ENCODE measurements at places on chromosomes 3 and 15. TPM values are rescaled to one million over a fixed set of nuclear protein-coding genes. Genes with fewer than 3 reads are reported as not detected.

The GOLGA8N gene
- 6.3 TPM for polyA plus RNA-seq

The LRRC3B gene
- polyA plus RNA-seq: not detected

The MCF2L2 gene
- polyA plus RNA-seq: 0.32 TPM

The RBPMS2 gene
- polyA plus RNA-seq: 24.2 TPM

The LTK gene
- polyA plus RNA-seq: 6.7 TPM

The DOCK3 gene
- polyA plus RNA-seq: 0.49 TPM

The HDC gene
- polyA plus RNA-seq: not detected

The CYP19A1 gene
- not detected for polyA plus RNA-seq

The MAGI1 gene
- 8.2 TPM for polyA plus RNA-seq

The BNC1 gene
- polyA plus RNA-seq: not detected

The A4GNT gene
- polyA plus RNA-seq: not detected

The EIF4E3 gene
- polyA plus RNA-seq: 10.5 TPM

The CSTA gene
- 0.80 TPM for polyA plus RNA-seq

The CLEC3B gene
- 284 TPM for polyA plus RNA-seq

The SUSD5 gene
- 1.2 TPM for polyA plus RNA-seq

The RNU5B-1 gene
- not detected for polyA plus RNA-seq

The COL6A5 gene
- polyA plus RNA-seq: not detected

The MINAR1 gene
- polyA plus RNA-seq: 0.15 TPM

The GADL1 gene
- polyA plus RNA-seq: 0.54 TPM

The GRIP2 gene
- 3.2 TPM for polyA plus RNA-seq

The PGBD4 gene
- polyA plus RNA-seq: 0.90 TPM

The SLC33A1 gene
- polyA plus RNA-seq: 16.1 TPM

The SKOR1 gene
- 0.22 TPM for polyA plus RNA-seq

The GRK7 gene
- polyA plus RNA-seq: not detected

The RHOV gene
- polyA plus RNA-seq: 4.6 TPM
